Suprapubic skin (tissue), 4 donors: ENCODE measurements at places on chromosomes 1 and 21. TPM values are rescaled to one million over a fixed set of nuclear protein-coding genes. Genes with fewer than 3 reads are reported as not detected.

GRCh38 chr1:24981631-24982005 is 51.5 kb upstream of the RUNX3 start:
- no peak for DNase-seq

GRCh38 chr1:230456478-230456877 is 30.3 kb upstream of the PGBD5 start:
- no peak for DNase-seq

DNA sequence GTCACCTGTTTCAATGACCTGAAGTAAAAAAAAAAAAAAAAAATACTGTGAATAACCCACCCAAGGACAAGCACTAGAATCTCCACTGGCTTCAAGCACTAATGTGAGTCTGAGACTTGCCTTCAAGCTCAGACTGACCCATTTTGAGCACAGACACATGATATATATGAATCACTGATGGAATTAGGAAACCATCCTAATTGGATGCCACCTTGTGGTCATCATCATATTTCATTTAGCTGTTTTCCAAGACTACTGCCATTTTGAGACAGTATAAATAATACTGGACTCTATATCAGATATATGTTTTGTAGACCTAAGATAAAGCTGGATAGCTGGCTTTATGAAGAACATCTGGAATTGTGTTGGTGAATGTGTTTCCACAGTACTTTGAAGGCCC is 1232.0 kb downstream of the KCNT2 start:
- no peak for DNase-seq

GRCh38 chr1:21874328-21874727 is 62.3 kb downstream of the LDLRAD2 start:
- no peak for DNase-seq

DNA sequence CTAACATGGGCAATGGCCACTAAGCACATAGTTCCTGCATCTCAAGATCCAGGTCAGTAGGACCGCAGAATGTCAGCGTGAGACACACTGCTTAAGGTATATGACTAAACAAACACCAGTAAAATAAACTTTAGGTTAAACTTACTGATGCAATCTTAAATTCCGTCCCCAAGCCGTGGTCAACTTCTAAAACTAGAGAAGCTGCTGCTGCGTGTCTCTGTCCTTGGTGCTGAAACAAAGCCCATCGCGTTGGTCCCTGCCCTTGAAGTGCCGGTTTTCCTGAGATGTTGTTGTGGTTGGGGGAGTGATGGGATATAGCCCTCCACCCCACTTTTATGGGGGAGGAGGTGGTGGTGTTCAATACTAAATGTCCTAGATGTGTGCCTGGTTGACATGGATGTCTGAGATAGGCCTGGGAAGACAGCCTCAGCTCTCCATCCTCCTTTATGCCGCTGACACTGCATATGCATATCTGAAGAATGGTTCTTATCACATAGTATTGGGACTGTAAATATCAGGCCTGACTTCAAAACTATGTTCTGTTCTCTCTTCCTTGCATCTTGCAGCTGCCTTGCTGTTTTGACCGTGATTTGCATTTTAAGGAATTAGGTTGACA is 72.0 kb upstream of the KCNA3 start:
- no peak for DNase-seq

The AK5 gene
- total RNA-seq = 1.2 TPM

The TTC39A gene
- total RNA-seq = 16.3 TPM

The PAPPA2 gene
- total RNA-seq = 0.32 TPM
